ENCODE measurements at places on chromosomes 5 and 9.

DNA sequence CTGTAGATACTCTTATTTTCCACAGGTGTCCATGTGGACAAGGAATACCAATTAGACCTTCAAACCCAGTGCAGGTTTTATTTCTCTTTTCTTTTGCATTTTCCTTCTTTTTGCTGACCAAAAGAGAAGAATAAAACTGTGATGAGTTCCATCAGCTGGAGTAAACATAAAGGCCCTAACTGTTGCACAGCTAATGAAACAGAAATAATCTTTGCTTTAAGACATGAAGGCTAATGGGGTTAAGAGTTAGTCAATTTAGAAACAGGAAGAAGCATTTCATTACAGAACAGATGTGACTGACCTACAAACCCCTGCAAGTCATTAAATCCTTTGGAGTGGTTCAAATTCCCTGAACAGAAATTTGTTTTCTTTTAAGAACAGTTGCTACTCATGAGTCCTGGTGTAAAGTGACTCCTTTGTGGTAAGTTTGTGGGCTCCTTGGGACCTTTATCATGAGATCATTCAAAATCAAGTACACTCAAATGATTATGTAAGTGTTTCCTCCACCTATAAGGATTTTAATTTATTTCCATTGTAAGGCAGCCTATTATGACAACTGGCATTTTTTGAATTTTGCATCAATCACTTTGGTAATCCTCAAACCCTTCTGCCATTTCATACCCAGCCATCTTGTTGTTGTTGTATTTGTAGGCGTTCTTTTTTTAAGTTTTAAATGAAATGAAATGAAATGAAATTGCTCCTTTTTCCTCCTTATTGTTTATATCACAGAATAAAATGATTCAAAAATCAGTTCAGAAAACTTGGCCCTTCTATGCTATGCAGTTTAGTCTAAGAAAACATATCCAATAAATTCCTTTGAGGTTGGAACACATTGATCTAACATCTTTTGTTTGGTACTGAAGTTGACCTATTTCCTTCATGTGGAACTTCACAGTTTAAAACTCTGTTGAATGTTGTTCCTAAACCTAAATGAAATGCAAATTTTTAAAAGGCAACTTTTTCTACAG, 1.3 kb downstream of the MINAR2 start:
- H3K4me1 ChIP-seq, result no peaks in the 10 kb centered on the region
- DNase-seq, result no peak
- H3K36me3 ChIP-seq, result no peaks in the 10 kb centered on the region
- H3K27me3 ChIP-seq, result no peaks in the 10 kb centered on the region
- no peak overlapping the region for H3K27ac ChIP-seq
- no peak overlapping the region for H3K4me3 ChIP-seq

GRCh38 chr5:53915120-53915519, 354.7 kb downstream of the NDUFS4 start:
- H3K4me3 ChIP-seq, result no peak overlapping the region
- H3K36me3 ChIP-seq, result no peaks in the 10 kb centered on the region
- DNase-seq, result no peak
- no peaks in the 10 kb centered on the region for H3K4me1 ChIP-seq

DNA sequence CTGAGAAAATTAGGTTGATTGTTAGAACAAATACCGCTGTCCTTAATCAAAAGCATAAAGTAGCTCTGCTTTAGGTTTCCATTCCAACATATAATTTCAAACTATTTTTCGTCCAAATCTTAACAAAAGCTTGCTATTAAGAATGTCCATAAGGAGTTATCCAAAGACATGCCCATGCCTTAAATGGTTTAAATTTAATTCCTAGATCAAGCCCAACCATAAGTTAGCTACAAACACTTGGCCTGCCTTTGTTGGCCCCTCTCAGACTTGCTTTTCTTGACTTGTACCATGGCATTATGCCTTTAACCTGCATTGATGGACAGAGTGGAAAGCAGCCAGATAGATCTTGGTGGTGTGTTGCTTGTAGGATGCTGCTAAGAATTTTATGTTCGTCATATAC, 8.8 kb downstream of the GARNL3 start:
- DNase-seq, result no peak
- no peaks in the 10 kb centered on the region for H3K4me1 ChIP-seq
- no peaks in the 10 kb centered on the region for H3K36me3 ChIP-seq
- no peak overlapping the region for H3K27ac ChIP-seq

- no peaks in the 10 kb centered on the region for H3K36me3 ChIP-seq
- H3K27ac ChIP-seq, result no peak overlapping the region
- H3K4me3 ChIP-seq, result no peak overlapping the region
- H3K27me3 ChIP-seq, result no peaks in the 10 kb centered on the region
Observed at GRCh38 chr5:152532714-152533113, 127.6 kb upstream of the NMUR2 start.

GRCh38 chr9:106945727-106946660, 83.0 kb downstream of the ZNF462 start:
- no peaks in the 10 kb centered on the region for H3K4me1 ChIP-seq
- H3K4me3 ChIP-seq, result no peak overlapping the region
- peaks cover 23% of the 10 kb centered on the region for H3K36me3 ChIP-seq
- H3K27me3 ChIP-seq, result no peaks in the 10 kb centered on the region

DNA sequence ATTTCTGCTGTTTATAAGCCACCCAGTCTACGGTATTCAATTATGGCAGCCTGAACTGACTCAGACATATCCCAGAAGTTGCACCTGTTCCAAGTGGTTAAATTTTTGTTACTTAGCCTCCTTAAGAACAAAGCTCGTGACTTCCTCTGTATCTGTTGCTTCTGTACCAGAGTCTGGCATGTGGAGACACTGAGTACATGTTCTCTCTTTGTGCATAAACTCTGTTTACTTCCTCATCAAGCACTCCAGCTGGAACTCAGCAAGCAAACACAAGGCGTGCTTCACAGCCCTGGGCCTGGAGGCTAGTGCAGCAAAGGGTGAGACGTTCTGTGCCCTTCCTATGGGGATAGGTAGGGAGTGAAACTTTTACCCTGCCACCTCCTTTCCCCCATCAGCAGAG, 19.0 kb downstream of the C9orf152 start:
- H3K27ac ChIP-seq, result no peak overlapping the region
- no peaks in the 10 kb centered on the region for H3K4me1 ChIP-seq
- H3K27me3 ChIP-seq, result no peaks in the 10 kb centered on the region
- H3K4me3 ChIP-seq, result no peak overlapping the region
- H3K36me3 ChIP-seq, result no peaks in the 10 kb centered on the region

DNA sequence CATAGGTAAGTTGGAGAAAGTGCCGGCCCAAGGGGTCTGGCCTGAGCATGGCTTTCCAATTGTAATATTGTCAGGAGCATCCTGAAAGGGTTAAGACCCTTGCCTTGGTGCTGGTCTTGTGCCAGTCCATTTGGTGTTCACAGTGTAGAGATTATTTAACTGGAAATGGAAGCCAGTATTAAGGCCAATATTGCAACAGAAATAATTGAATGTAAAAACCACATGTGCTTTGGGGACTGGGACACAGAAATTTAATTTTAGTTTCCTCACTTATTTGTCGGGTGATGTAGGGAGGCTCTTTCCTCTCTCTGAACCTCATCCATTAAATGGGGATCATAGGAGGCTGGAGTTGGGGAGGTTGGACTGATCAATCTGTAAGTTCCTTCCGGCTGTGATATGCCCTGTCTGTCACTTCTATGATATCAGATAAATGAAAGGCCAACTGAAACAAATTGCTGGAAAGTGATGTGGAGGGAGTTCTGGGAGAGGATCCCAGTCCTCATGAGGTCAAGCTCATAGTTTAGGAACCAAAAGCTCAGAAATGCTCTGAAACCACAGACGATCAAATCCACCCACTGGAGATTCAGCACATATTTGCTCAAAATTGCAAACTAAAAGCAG, 54.8 kb upstream of the COL15A1 start:
- H3K4me1 ChIP-seq, result no peaks in the 10 kb centered on the region
- no peak for DNase-seq
- H3K27ac ChIP-seq, result no peak overlapping the region

GRCh38 chr5:135016861-135017290, 17.2 kb downstream of the PITX1 start:
- H3K27ac ChIP-seq, result no peak overlapping the region
- DNase-seq, result no peak
- peak overlapping the region; percentile 61 for H3K4me3 ChIP-seq
- H3K36me3 ChIP-seq, result no peaks in the 10 kb centered on the region

- H3K36me3 ChIP-seq, result no peaks in the 10 kb centered on the region
- DNase-seq, result no peak
- no peak overlapping the region for H3K4me3 ChIP-seq
- no peaks in the 10 kb centered on the region for H3K4me1 ChIP-seq
- no peaks in the 10 kb centered on the region for H3K27me3 ChIP-seq
- no peak overlapping the region for H3K27ac ChIP-seq
Observed at GRCh38 chr9:754150-754931, 87.2 kb upstream of the DMRT1 start.

- H3K4me3 ChIP-seq, result peak overlapping the region; percentile 39
- H3K4me1 ChIP-seq, result peaks cover 4% of the 10 kb centered on the region
- no peak for DNase-seq
- no peak overlapping the region for H3K27ac ChIP-seq
- H3K36me3 ChIP-seq, result no peaks in the 10 kb centered on the region
- H3K27me3 ChIP-seq, result peaks cover 62% of the 10 kb centered on the region
Observed at GRCh38 chr5:59769041-59769360, 124.5 kb downstream of the PDE4D start.

DNA sequence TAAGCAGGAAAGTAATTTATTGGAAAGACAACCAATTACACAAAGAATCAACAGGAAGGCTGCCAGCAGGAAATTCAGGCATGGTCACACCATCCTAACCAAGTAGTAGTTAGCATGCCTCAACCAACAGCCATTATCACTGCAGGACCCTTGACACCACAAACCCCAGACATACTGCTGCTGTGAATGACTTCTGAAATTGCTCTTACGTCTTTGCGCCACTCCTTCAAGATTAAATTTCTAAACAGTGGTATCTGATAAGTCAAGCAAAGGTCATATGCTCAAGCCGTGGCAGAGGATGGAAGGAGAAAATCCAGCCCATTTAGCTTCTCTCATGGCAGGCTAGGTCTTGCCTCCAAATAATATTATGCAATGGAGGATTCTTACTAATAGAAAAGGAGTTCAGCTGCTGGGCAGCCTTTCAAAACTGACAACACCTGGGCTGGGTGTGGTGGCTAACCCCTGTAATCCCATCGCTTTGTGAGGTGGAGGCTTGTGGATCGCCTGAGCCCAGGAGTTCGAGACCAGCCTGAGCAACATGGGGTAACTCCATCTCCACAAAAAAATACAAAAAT, 5.0 kb upstream of the PTGER4 start:
- H3K4me3 ChIP-seq, result no peak overlapping the region
- no peaks in the 10 kb centered on the region for H3K36me3 ChIP-seq
- no peak for DNase-seq
- H3K27ac ChIP-seq, result no peak overlapping the region
- no peaks in the 10 kb centered on the region for H3K4me1 ChIP-seq

DNA sequence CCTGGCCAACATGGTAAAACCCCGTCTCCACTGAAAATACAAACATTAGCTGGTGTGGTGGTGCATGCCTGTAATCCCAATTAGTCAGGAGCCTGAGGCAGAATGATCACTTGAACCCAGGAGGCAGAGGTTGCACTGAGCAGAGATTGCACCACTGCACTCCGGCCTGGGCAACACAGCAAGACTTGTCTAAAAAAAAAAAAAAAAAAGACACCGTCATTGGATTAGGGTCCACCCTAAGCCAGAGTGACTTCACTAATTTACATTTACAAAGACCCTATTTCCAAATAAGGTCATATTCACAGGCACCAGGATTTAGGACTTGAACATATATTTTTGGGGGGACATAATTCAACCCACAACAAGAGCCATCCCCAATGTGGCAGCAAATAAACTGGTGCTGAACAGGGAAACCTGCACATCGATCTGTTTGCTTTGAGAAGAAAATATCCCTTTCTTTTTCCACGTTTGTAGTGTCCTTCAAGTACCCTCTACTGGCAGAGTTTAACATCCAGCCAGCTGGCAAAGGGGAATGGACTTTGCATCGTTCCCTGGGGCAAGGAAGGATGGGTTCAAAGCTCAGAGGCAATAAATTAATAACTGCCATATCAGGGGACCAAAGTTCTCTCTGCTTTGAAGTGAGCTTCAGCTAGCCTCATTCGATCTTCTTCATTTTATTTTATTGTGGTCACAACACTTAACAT, 3.7 kb upstream of the DNAJC25 start:
- H3K27me3 ChIP-seq, result no peaks in the 10 kb centered on the region
- no peaks in the 10 kb centered on the region for H3K36me3 ChIP-seq
- no peak overlapping the region for H3K27ac ChIP-seq
- no peak for DNase-seq
- no peak overlapping the region for H3K4me3 ChIP-seq
- H3K4me1 ChIP-seq, result no peaks in the 10 kb centered on the region
